NCI-H524 treated with DMSO at 0.1 percent for 48 hours (cell line): ENCODE measurements at places on chromosomes 12 and 14.

- no peak for DNase-seq
Measured at GRCh38 chr14:89407856-89408255, 9.2 kb downstream of the FOXN3 start.

DNA sequence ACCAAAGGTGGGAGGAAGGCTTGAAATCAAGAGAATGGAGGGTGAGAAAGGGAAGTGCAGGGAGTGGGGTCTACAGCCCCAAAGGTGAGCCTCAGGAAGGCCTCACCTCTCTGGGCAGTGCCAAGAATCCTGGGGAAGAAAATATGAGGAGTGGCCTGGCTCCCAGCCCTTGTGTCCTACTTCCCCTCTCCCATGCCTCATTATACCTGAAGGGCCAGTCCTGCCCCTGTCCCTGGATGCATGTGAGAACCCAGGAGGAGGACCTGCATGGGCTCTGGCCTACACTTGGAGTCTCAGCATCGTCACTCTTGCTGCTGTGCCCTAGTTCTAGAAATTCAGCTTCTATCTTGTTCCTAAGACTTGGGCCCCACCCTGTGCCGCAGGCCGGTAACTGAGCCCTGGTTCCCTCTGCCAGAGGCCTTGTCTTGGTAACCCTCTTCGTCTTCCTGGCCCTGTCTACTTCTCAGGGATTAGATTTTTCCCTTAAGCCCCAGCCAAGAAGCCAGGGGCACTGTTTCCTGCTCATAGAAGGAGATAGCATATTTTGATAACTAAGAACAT is 10.9 kb upstream of the MYH7 start:
- no peak for DNase-seq

- no peak for DNase-seq
Measured at GRCh38 chr14:52020866-52021717, 31.7 kb downstream of the RTRAF start.

- DNase-seq, result no peak
Measured at GRCh38 chr12:75444429-75445136, 36.0 kb upstream of the GLIPR1 start.

GRCh38 chr14:103718572-103718971 is 3.0 kb downstream of the ZFYVE21 start:
- DNase-seq, result no peak

- no peak for DNase-seq
Measured at GRCh38 chr14:87847216-87847755, 145.7 kb downstream of the GALC start.

DNA sequence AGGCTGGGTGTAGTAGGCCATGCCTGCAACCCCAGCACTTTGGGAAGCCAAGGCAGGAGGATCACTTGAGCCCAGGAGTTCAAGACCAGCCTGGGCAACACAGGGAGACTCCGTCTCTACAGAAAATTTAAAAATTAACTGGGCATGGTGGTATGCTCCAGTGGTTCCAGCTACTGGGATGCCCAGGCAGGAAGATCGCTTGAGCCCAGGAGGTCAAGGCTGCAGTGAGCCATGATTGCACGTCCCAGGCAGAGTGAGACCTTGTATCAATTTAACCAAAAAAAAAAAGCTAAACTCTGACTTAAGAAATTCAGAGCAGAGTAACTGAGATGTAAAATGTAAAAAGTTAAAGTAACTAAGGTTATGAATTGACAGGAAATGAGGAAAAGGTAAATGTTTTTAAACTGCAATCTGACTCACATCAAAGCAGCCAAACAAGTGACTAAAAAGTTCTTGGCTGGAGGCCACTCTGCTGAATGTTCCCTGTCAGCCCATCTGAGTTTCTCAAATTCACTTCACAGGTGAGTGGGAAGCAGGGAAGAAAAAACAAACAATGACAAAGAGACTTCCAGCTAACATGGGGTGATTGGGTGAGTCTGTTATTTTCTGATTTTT is 21.3 kb downstream of the PRKD1 start:
- no peak for DNase-seq

GRCh38 chr12:104583301-104583700 is 126.6 kb downstream of the CHST11 start:
- DNase-seq, result no peak

DNA sequence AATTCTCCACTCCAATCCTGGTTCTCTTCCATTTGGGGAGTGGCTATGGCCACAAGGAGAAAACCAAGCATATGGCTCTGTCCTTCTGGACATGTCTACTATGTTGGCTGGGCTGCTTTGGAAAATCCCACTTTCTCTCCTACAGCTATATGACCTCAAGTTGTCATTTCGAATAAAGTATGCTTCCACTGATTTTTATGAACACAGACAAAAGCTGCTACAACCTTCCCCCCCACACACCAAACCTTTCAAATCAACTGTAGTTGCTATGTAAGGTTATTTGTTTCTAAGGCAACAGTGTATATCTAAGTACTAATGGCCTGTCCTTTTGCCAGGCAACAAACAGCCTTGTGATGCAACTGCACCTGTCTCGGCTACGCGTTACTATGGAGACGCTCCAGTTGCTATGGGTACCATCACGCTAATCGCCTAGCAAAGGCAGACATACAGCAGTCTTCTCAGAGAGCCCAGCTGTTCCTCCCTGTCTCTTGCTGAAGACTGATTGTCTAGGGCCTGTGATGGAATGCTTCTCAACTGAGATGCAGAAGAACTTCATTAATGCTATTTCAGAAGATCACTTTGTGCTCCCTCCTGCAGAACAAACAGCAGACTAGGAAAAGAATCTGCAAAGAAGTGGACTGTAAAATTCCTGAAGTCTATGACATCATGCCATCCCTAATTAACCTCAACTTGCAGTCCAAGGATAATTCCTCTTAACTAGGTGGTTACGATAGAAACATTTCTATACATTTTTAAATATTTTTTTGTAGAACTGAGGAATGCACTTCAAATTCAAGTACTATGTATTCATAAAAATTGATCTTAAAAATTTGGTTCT is 67.6 kb downstream of the FOXN3 start:
- DNase-seq, result peak; percentile 99

DNA sequence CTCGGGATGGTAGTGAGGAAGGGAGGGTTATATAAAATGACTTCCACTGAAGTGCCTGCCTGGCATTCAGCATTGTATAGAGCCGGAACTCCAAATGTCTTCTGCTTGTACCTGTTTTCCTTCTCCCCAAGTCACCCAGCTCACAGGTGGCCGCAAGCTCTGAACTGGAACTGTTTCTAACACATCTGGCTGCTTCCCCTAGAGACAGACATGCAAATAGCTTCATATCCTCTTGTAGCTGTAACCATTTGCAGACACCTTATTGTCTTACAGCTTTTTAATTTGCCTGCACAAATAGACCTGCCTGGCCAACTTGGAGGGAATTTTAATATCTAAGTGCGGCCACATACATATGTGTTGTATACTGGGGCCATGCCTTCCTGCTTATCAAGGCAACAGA is 126.0 kb downstream of the CHST11 start:
- DNase-seq, result no peak

DNA sequence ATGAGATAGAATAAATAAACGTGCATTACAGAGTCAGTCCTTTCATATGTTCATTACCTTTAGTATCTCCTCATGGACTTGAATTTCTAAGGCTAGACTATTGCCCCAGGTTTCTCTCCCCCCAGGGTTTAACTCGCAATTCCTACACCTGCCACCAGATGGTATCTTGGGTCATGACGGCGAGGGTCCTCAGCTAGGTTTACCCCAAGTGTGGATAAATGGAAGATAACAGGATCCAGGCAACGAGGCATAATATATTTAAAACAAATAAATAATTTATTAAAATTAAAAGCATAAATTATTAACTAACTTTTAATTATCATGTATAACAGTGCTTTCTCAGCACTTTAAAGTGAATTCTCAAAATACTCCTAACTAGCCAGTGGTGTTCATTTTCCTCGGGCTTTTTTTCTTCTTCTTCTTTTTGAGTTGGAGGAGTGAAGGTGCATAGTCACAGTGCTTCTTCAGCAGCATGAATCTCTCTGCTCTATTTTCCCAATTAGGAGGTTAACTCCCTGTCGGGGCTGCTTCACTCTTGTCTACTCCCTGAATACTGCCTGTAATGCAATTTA is 243.5 kb upstream of the CAND1 start:
- no peak for DNase-seq

DNA sequence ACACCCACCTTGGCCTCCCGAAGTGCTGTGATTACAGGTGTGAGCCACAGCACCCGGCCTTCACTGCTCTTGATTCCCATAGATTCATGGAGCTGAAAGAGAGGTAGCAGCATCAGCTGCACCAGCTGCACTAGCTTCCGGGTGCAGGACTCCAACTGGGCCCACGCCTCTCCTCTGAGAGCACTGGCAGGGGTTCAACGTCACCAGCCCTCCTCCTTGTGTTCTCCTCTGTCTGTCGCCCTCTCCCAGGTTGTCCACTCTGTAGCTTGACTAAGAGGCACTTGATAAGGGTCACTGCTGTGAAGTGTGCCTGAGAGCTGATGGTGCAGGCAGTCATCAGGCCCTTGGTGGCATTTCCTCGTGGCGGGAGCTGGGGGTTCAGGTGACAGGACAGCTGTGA is 28.3 kb downstream of the MLXIP start:
- DNase-seq, result no peak

DNA sequence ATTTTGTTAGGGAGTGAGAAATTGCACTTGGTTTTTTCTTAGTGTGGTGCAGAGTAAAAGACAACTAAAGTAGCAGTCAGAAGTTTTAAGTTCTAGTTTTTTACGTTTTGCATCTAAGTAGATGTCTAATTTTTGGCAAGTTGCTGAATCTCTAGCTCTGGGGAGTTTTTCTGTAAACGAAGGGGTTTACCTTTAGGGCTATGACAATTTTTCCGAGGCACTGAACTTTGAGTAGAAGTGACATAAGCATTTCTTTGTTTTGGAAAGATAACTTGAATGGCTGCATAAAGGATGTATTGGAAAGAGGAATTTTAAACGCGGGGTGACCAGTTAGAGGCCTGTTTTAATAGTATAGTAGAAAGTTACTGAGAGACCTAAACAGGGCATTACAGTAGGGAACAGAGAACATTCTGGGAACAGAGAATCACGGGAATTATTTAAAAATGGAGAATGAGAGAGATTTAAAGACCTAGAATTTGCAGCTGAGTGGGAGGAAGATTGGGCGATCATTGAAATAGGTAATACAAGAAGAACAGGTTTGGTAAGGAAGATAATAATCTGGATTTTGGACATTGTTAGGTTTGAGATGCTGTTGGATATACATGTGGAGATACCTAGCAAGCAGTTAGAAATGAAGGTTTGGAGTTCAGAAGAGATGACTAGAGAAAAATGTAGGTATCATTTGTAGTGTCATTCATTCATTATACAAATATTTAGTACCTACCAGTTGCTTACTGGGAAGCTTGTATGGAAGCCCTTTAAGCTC is 1.2 kb downstream of the ZNF410 start:
- no peak for DNase-seq

DNA sequence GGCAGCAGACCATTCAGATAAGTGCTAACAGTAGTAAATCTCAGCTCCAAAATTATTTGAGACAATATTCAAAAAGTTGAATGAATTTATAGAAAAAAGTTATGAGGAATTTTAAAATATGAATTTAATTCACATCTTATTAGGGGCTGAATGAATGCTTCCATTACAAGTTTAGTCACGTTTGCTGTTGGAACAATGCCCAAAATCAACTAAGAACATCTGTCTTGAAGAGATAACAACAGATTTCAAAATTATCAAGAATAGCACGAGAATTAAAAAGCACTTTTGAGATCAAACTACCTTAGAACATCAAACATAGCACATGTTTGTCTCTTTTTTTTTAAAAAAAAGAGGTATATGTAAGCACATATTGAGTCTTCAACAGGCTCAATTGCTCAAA is 115.4 kb upstream of the PPFIA2 start:
- no peak for DNase-seq

- DNase-seq, result peak; percentile 88
Measured at GRCh38 chr14:51513933-51514332, 137.8 kb upstream of the FRMD6 start.

DNA sequence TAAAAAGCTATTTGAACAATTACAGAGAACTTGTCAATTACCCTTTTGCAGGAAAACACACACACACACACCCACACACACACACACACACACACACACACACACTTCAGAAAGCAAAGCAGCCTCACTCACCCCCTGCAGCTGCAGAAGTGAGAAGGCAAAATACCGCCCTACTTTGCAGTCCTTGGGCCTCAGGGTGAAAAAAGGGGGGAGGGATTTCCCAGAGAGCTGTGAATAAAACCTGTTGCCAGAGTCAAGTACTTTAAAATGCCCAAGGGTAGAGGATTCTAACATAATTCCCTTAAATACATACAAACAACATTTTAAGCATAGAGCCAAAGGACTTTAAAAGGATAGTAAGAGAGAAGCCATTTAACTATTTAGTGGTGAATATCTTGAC is 285.9 kb downstream of the MDGA2 start:
- no peak for DNase-seq

GRCh38 chr12:42862055-42862454 is 272.5 kb upstream of the PRICKLE1 start:
- DNase-seq, result no peak

DNA sequence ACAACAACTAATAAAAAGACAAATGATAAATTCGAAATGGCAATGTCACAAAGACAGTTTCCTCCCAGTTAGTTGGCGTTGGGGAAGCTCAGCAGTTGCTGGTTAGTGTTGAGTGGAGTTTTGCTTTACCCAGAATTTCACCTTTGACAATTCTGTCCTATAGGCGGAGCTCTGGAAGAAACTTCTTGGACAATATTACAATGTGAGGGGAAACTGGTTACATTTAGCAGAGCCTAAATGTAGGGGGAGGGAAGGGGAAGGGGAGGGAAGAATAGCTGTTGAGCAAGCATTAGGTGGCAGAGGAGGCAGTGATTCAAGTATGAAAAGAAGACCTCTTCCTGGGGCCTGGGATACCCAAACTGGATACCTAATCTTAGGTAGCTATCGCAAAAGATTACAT is 51.4 kb downstream of the BDKRB1 start:
- no peak for DNase-seq

DNA sequence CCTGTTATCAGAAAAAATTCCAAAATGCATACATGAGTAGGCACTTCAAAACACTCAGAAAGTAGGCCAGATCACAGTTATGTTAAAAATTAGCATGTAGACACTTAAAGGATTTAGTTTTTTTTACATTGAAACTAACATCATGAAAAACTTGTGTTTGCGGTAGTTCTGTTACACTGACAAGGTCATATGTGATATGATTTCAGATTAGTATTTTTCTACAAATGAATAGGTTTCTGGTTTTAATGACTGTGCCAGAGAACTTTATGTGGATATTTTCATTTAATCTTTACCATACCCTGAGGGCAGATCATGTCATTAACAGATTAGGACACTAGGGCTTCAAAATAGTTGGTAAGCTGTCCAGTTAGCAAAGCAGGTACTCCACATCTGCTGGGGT is 20.7 kb downstream of the YARS2 start:
- no peak for DNase-seq

- DNase-seq, result no peak
Measured at GRCh38 chr12:122167356-122167925, 6.6 kb downstream of the IL31 start.

DNA sequence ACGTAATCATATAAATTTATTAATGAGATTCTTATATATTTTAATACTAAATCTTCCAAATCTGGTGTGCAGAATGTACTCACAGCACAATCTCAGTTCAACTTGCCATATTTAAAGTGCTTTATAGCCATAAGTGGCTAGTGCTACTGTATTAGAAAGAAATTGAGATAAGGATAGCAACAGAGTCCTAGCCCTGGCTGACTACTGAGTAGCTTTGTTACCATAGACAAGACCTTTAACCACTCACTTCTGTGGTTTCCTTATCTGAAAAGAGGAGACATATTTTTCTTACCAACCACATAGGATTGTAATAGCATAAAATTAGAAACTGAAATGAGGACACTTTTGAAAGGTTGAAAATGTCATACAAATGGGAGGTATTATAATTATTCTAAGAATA is 2.0 kb upstream of the CHURC1 start:
- DNase-seq, result no peak

GRCh38 chr12:51593539-51593938 is 2.5 kb downstream of the SCN8A start:
- no peak for DNase-seq
